ENCODE measurements at places on chromosomes 3 and 15.

DNA sequence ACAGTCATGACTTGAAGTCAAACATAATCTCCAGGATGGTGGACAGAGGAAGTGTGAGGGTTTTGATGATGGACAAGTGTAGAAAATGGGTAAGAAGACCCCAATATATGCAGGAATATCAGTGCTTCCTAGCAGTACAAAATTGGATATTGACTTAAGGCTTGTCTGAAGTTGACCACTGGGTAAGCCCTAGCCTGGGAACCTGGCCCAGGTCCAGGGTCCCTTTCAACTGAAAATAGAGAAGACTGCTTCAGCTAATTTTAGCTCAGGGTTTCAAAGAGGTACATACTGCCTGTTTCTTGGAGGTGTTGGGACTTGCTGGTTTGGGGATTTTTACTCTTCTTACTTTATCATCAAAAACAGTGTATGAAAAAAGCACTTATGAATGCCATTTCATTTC lies 4.7 kb downstream of the NR1D2 start:
- no peak for DNase-seq

DNA sequence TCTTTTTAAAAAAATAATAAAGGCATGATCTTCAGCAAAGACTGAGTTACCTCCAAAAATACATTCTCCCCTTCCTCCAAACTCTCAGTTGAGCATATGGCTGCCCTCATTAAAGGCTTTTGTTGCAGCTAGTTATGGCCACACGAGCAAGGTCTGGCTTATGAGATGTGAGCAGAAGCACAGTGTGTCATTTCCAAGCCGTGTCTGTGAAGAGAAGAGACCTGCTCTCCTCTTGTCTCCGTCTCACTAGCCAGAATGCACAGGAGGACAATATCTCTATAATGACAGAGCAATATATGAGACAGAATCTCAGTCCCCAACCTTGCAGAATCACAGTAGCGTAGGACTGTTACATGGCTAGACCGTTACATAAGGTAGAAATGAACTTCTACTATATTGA lies 152.3 kb downstream of the MAGI1 start:
- DNase-seq, result no peak

- no peak for DNase-seq
Observed at GRCh38 chr3:8996681-8997121, 33.4 kb upstream of the RAD18 start.

DNA sequence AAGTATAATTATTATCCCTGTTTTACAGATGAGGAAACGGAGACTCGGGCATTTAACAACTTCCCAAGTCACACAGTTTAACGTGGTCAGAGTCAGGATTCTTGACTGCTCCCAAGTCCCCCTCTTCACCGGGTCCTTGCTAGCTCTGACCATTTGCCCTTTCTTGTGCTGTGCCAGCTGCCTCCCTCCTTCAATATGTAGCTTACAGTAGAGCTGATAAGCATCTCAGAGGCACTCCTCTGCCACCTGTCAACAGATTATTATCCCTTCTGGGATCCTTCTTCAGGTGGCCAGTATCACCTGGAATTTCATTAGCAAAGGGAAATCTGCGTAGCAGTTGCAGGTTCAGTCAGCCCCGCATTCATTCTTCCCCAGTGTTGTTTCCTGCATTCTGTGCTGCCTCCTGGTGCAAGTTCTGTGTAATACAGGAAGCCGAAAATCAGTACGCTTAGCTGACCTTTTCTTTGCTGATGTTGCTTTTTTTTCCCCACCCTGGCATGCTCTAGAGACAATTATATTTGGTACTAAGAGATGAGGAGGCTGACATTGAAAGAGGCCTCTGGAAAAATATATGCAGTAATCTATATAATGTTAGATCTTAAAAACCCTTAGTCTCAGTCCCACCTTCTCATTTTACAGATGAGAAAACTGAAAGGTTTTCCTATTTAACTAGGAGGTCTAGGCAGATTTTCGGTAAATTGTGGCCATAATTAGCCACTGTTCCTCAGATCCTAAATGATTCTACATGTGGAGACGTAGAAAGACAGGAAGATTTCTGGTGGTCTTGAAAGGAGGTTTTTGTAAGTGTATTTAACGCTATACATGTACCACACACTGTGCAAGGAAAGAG lies 24.8 kb downstream of the TMOD2 start:
- peak; percentile 30 for DNase-seq

- DNase-seq, result no peak
Observed at GRCh38 chr3:115019900-115020299, 127.2 kb downstream of the ZBTB20 start.

DNA sequence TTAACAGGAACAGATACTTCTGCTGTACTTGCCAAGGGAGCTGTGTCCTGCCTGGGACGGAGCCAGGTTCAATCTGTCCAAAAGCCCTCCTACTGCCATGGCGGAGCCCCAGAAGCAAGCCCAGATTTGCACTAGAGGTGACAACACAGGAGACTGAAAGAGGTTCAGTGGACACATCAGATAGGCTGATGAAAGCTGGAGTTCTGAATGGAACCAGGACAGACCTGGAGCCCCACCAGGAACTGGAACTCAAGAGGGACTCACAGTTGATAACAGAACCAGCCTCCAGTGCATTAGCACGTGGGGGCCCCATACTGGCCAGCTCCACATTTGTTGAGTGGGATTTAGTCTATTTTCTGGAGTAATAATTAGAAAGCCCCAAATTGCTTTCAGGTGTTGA lies 315.5 kb downstream of the ARRDC4 start:
- no peak for DNase-seq

DNA sequence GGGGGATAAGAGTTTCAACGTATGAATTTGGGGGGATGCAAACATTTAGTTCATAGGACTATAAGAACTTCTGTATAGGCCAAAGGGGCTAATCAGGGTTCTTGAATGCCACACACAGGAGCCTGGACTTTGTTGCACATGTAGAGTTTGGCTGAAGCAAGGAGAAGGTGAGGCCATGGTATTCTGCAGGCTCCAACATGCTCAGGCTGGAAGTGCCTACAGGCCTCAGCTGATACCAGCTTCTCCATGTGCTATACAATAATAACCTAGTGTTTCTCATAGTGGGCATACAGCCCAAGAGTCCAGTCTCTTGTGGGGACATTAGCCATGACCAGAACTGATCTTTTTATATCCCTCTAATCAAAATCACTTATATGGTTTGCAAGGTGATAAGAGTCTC lies 399.7 kb upstream of the MCTP2 start:
- no peak for DNase-seq

GRCh38 chr3:66592016-66592761 lies 91.4 kb upstream of the LRIG1 start:
- no peak for DNase-seq

DNA sequence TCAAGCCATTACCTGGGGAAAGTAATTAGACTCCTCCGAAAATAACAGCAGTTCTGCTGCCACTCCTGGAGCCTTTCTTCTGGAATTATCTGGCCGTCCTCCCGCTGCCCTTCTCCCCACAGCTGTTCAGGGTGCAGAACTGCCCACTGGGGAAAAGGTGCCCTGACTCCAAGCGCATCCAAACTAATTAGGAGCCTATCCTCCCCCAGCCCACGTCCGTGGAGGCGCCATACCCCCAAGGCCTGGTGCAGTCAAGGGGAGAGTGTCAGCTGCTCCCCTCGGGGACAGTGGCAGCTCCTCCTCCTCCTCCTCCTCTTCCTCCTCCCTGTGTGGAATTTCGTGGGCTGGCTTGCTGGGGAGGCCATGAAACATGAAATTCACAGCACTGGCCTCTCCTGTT lies 177.2 kb downstream of the XXYLT1 start:
- no peak for DNase-seq

GRCh38 chr3:32857921-32858320 lies 40.1 kb downstream of the TRIM71 start:
- no peak for DNase-seq

- no peak for DNase-seq
Observed at GRCh38 chr3:153553605-153553945, 391.5 kb downstream of the RAP2B start.
